ENCODE measurements at places on chromosomes 3 and 15.

GRCh38 chr3:122960652-122961051 is 66.9 kb downstream of the SEMA5B start:
- no peak for DNase-seq

DNA sequence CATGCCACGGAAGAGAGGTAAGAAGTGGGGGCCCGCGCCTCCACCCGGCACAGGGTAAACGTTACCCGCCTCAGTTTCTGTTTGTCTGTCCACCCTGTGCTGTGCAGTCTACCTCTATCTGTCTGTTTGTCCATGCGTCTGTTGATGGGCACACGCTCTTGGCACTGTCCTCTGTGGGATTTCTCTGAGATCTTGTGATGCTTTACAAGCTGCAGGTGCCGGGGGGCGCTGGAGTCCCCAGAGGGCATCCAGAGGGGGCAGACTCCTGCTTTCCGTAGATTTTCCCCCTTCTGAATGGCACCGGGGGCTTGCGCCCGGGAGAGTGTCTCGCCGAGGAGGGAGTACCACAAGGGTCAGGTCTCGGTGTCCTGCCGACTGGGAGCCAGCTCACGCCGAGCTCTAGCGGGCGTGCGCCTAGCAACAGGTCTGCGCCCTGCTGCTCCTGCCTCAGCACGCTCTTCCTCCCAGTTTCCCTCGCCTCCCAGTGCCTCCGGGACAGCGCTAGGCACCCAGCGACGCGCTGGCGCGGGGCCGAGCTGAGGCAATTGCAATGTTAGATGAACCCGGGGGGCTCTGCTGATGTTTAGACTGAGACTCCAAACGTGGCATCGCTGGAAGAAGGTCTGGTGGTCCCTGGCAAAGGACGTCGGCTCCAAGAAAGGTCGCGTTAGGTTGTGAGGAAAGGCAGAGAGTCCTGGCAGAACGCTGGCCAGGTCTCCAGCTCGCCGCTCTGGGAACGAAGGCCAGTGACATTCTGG is 667 bp downstream of the CEMIP start:
- DNase-seq, result no peak

- DNase-seq, result no peak
These were observed 758 bp downstream of the SELENOK start for GRCh38 chr3:53890726-53891475.

- DNase-seq, result no peak
These were observed 15.6 kb downstream of the CHST2 start for GRCh38 chr3:143135150-143135549.

DNA sequence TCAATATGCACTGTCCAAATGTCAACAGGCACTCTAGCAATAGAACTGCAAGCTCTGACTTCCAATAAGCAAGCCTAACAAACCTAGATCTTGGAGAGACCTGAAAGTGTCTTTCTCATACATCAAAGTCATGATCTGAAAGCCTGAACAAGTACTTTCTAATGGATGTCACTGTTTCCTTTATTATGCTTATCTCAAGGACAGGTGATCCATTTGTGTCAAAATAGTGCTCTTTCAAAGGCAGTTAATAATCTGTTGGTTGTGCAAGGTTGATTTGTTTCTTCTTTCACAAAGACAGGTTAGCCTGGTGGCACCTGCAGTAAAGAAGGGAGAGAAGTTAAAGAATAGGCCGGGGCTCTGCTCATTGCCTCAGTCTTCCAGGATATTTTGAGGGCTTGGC is 146.8 kb downstream of the EPHB1 start:
- DNase-seq, result no peak

DNA sequence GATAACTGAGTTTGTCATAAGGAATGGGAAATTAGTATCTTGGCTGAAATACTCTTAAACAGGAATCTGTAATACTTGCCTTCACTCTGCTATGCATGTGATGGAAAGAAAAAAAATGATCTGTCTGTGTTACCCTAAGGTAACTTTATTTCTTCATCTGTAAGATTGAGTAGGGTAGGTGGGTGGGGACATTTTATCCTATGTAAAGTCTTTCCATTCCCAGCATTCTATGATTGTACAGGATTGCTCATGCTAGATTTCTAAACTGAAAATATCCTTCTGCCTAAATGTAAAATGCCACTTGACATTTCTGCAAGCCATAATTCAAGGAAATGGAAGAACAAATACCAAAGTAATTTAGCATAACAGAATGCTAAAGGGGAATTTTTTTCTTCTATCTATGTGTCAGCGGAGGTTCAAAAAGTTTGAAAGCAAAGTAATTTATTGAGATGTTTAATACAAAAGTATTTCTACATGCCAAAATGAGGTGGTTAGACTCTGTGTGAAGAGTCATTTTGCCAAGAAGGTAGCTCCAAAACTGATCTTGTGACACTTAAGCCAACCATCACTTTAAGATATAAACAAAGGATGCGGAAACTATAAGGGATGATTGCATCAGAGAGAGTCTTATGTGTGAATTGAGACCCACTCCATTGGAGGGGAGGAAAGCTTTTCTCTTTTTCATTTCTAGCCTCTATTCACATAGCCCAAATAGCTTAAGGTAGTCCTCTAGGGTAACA is 46.6 kb upstream of the SERPINI2 start:
- DNase-seq, result no peak
